Mesothelial cell of epicardium (in vitro differentiated cells): ENCODE measurements at places on chromosomes 6 and 20.
A peak's percentile ranks its signal among the peaks of the same experiment; 100 is the strongest.

DNA sequence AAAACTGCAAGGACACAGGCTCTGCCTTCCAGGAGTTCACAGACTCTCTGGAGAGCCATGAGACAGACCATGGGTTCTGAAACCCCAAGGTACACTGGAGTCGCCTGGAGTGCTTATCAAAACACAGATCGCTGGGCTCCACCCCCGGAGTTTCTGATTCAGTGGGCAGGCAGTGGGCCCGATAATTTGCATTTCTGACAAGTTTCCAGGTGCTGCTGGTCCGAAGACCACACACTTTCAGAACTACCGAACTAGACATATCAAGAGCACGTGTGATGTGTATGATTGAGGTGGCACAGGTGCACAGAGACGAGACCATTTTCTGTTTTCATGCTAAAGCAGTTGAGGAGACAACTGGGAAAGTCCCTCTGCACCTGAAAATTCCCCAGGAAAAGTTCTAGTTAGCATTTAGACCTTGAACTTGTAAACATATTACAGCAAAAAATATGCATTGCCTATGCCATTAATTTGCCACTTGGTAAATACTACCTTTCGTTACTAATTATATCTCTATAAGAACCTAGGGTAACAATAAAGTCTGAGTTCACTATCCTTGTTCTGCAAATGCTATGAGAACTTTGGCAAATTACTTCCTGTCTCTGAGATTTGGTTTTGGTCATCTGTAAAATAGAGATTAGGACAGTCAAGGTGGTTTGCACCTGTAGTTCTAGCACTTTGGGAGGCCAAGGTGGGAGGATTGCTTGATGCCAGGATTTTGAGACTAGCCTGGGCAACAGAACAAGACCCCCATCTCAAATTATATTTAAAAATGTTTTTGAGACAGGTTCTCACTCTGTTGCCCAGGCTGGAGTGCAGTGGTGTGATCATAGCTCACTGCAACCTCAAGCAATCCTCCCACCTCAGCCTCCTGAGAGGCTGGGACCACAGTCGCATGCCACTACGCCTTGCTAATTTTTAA, 14.3 kb upstream of the PIM1 start:
- DNase-seq: no peak

DNA sequence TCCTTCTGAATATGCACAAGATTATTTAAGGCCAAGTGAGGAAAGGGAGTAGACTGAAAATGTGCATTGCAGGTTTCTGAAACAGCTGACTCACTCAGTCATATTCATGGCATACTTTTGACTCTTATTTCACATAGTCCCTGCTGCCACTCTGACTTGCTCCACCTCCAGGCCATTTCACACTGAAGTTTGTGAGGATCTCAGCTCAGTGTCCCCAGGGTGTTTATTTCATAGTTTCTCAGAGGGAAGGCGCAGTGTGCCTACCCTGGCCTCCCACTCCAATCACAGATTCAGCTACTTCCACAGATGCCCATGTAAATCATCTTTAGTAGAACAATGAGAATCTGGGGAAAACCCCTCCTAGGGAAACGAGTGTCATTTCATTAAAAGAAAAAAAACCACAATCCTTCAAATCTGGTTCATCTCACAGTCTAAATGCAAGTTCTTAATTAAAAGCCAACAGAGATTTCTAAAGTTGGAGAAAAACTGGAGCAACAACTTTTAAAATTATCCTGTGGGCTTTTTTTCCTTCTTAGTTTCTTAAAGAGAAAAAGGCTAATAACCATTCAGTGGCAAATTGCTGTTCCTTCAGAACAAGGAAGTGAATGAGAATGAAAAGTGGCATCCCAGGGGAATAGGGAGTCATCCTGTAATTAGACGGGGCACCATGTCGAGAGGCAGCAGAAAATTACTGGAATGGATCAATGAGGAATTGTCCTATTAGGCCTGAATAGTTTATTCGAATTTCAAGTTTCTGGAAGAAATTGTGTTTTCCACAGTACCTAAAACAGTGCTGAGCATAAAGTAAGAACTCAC, 133.6 kb downstream of the TFAP2B start:
- DNase-seq: no peak

DNA sequence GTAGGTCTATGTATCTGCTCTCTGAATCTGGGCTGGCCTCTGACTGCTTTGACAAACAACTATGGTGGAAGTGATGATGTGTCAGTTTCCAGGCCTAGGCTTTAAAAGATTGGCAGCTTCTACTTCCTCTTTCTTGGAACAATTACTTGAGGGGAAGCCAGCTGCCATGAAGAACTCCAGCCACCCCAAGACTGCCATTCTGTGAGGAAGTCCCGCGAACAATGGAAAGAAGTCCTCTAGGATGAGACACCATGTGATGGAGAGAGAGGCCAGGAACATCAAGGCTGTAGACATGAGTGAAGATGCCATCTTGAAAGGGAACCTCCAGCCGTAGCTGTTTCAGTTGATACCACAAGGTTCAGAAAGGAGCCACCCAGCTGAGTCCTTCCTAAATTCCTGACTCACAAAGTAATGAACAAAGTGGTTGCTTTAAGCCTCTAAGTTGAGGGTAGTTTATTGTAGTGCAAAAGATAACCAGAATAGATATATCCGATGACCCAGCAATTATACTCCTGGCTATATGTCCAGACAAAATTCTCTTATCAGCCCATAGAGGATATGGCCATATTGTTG, 15.3 kb upstream of the TCF15 start:
- no peak for DNase-seq

DNA sequence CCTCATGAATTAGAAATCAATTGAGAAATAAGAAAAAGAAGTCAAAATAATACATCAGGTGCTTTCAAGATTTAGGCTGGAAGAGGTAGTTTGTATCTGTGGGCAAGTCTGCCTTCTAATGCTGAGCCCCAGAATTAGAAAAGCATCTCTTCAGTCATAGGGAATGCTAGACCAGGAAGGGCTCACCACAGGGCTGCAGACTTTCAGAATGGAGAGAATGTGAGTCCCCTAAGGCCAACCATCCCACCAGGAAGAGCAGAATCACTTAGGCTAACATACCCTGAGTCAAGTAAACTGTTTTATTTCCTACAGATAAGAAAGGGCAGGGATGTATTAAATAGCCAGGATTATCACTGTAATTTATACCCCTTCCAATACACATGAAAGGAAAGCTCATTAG, 510.2 kb downstream of the RNF144B start:
- DNase-seq: no peak

DNA sequence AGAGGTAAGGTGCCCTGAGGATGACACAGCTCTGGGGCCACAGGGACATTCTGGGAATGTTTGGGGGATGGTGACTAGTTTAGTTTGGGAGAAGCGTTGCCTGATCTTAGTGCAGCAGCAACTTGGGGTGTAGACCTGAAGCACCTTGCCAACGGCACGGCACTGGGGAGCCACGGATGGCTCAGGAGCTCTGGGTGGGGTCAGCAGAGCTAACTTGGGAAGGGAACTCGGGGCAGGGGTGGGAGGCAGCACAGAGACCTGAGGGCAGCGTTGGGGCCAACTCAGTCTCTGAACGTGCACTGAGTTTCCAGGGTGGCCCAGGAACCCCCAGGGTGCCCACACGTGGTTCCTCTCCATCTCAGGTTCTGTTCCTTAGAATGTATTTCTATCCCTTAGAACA, 14.9 kb downstream of the THBS2 start:
- no peak for DNase-seq

GRCh38 chr6:46042355-46042999, 26.8 kb upstream of the CLIC5 start:
- DNase-seq: no peak

DNA sequence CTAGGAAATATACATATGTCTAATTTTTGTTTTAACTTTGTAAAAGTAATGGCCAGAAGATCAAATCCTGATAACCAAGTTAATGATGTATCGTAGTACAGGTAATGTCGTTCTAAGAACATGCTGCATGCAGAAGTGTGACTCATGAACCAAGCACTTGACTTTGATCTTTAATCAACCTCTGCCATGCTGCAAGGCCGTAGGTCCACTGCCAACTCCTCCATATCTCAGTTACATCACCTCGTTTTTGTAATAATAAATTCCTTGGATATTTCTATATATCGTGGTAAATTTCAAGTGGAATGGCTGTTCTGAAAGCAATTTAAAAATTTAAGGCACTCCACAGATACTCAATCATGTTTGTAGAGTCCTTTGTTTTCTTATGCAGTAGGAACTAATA, 771.7 kb downstream of the EPHA7 start:
- DNase-seq: no peak

- DNase-seq: peak; percentile 62
Observed at GRCh38 chr20:54680872-54681619, 205.7 kb downstream of the DOK5 start.

GRCh38 chr6:154479771-154480639, 30.5 kb downstream of the CNKSR3 start:
- no peak for DNase-seq

DNA sequence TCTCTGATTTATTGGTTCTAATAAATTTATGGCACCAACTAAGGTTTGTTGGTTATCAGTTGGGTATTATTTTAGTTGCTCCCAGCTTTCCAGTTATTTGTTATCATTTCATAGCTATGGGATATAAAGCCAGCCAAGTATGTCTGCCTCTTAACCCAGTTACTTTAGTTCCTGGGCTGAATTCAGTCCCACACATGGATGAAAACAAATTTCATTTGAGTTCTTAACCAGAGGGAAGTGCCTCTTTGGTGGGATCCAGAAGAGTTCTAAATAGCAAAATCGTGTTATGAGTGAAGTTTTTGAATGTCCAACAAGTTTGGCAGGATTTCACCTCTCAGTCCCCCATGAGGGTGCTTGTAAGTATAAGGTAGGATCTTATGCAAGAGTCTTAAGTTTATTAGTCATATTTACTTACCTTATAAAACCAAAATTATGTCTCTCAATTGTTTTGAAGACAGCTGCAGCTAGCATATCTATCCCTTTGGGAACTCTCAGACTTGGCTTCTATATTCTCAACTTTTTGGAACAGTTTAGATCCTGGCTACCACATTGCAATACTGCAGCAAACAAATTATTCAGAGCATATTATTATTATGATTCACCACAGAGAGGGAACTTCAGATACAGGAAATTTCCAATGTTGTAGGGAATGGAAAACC, 683.6 kb downstream of the BCKDHB start:
- no peak for DNase-seq
